ENCODE measurements at places on chromosomes 6 and 20.

DNA sequence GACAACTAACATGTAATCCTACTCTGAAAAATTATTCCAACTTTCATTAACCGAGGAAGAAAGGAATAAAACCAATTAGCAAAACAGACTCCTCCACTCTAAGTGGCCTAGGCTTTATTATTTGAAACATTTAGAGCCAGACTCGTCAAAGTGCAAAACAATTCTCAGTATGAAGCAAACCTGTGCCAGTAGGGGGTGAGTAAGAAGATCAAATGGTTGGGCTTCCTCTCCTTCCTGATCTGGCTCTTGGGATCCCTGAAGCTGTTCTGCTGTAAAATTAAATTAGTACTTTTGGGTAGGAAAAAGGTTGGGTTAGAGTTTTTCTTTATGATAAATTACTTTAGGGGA lies 177.6 kb upstream of the MAN1A1 start:
- no peak for DNase-seq

- no peak for DNase-seq
Measured at GRCh38 chr6:143112084-143112768, 51.5 kb downstream of the AIG1 start.

- DNase-seq, result peak; percentile 56
Measured at GRCh38 chr20:43959079-43959919, 44.6 kb downstream of the TOX2 start.

GRCh38 chr6:19983374-19983773 lies 146.2 kb downstream of the ID4 start:
- no peak for DNase-seq

DNA sequence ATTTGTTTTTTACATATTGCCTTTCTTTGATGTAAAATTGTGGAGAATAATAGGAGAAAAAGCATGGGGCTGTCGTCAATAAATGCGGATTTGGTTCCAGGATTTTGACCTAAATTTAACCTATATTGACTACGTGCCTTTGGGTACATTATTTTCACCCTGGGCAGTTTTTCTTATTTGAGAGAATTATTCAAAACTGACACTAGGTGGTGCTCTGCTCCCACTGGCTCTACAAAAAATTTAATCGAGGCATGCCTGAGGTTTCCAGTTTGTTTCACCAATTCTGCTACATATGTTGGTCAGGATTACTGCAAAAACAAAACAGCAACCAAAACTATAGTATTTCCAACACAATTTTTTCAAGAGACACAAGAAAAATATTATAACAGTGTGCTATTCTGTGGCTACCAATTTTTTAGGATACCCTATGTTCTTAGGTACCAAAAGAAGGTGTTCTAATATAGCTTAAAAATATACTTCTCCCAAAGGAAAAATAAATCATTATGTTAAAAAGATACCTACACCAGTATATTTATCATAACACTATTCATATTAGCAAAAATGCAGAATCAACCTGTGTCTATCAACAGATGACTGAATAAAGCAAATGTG lies 48.6 kb upstream of the FABP7 start:
- DNase-seq, result peak; percentile 58

GRCh38 chr6:102742028-102742427 lies 1348.5 kb downstream of the GRIK2 start:
- DNase-seq, result no peak

GRCh38 chr6:14058735-14059134 lies 58.8 kb upstream of the CD83 start:
- no peak for DNase-seq

- no peak for DNase-seq
Measured at GRCh38 chr20:60525397-60525796, 567.2 kb downstream of the CDH26 start.

- no peak for DNase-seq
Measured at GRCh38 chr20:19009081-19009688, 195.6 kb downstream of the SCP2D1 start.

DNA sequence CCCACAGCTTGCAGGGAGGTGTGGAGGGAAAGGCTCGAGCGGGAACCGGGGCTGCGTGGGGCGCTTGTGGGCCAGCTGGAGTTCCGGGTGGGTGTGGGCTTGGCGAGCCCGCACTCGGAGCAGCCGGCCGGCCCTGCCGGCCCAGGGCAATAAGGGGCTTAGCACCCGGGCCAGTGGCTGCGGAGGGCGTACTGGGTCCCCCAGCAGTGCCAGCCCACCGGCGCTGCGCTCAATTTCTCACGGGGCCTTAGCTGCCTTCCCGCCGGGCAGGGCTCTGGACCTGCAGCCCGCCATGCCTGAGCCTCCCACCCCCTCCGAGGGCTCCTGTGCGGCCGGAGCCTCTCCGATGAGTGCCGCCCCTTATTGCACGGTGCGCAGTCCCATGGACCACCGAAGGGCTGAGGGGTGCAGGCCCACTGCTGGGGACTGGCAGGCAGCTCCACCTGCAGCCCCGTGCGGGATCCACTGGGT lies 1242.2 kb upstream of the EYS start:
- no peak for DNase-seq

DNA sequence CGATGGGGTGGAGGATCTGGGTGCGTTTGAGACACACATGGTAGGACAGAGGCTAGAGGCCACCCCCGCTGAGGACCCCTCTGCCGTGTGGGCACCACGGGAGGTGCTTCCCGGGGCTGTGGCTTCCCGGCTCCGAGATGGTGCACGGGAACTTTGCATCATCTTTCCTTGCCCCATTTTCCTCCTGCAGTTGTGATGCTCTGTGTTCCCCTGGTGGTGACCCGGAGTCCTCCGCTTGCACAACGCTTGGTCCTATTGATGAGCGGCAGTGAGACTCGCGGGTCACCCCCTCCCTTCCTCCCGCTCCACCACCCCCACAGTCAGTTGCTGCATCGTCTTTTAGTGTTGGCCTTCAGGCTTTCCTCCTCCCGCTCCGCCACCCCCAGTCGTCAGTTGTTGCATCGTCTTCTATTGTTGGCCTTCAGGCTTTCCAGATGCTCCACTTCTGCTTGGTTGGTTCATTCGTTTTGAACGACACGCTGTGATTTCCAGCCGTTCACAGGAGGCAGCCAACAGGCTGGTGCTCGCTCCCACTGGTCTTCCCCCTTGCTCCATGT lies 37.3 kb downstream of the PYGB start:
- peak; percentile 19 for DNase-seq

GRCh38 chr6:135212935-135213334 lies 31.8 kb downstream of the MYB start:
- DNase-seq, result no peak

DNA sequence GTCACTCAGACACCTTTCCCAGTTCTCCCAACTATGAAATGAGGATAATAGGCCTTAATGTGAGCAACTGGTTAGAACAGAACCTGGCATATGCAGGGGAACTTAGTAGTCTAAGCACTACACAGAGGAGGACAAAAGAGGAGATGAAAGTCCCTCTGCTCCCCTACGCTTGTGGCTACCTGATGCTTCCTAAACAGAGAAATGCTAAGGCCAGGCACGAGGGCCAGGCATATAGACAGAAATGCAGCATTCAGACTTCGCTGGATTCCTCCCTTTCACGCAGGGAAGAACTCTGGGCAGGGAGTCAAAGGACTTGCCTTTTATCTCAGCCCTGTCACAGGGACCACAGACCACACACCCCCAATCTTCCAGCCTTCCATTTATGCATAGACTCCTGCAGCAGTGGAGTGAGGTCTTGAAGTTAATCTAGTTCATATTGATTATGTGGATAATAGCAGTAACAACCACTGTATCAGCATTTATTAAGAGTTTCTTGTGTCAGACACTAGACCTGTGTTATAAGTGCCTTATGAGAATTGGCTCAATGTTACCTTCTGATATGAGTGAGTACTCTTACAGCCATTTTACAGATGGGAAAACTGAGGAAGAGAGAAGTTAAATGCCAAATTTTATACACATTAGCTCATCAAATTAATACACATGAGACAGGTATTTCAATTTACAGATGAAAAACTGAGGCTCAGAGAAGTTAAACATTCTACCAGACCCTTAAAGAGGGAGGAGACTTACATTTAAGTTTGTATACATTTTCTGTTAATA lies 27.0 kb upstream of the TRAF3IP2 start:
- DNase-seq, result no peak

DNA sequence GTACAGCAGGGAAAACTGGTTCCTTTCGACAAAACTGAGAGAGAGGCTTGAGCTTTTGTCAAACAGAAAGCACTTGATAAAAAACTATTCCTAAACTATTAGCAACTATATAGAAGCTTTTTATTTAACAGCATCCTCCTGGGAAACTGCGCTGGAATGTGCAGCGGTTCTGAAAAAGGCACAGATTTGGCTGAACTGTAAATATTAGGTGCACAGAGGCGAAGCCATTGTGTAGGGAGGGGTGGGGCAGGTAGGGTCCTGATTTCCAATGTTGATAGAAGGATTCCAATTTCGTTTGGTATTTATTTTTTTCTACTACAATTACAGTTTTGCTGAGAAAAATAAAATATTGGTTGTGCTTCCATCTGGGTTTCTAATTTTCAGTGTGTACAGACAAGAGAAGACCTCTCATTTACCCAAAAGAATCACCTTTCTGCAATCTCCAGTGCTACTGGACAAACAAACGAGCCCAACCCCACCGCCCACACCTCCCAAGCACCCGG lies 698 bp upstream of the SH3BGRL2 start:
- no peak for DNase-seq

DNA sequence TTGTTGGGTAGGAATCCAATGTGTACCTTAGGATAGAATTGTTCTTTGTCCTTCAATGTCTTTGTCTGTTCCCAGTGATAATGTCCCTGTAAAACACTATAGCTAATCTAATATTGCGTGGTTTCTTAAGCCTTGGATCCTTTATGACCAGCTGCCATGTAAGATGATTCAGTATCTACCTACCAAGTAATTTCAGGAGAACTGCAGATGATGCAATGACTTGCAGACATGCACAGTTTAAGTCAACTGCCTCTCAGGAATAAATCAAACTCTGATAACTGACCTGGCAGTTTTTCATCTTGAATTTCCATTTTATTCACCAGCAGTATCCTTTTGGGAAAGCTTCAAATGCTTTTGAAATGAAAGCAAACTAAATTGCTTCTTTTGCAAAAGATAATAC lies 157.8 kb downstream of the TPBG start:
- DNase-seq, result no peak

- no peak for DNase-seq
Measured at GRCh38 chr20:3559637-3560036, 88.8 kb downstream of the ATRN start.

DNA sequence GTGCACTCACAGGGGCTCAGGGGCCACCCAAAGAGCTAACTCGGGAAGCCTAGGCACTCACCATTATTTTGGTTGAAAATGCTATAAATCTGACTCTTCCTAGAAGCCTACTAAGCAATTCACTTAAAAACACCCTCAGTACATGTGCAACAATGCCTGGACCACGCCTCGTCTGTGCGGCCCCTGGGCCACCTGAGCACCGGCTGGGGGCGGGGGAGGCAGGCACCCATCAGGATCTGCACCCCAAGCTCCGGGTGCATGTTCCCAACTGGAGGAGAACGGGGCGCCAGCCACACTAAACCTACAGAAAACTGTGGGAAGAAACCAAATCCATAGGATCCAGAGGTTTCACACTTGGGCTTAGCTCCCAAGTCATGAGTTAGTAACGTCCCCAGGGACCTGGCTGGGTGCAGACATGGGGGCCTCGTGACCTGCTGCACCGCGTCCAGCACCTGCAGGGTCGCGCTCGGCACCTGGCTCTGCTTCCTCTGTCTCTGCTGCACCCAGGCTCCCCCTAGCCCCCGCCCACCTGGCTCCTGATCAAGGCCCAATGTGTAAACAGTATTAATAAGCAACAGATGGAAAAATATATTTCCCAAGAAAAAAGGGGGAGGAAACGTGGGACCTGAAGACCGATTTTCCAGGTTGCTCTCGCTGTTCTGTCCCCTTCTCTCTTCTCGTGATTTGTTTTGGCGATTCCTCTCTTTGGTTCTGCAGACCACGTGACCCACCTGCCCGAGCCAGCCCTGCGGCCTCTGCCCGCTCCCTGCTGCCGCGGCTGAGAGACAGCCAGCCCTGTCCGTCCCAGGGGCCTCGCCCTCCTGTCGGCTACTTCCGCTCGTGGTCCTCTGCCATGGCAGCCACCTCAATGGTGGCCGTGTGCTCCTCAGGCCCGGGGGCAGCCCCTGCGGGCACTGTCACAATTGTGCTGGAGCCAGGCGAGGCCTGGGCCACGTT lies 15.5 kb upstream of the HELZ2 start:
- DNase-seq, result no peak

GRCh38 chr6:13762611-13763441 lies 51.2 kb upstream of the RANBP9 start:
- DNase-seq, result peak; percentile 96

- no peak for DNase-seq
Measured at GRCh38 chr6:151627689-151628444, 134.1 kb downstream of the CCDC170 start.

- no peak for DNase-seq
Measured at GRCh38 chr6:133290930-133291329, 49.8 kb downstream of the EYA4 start.

DNA sequence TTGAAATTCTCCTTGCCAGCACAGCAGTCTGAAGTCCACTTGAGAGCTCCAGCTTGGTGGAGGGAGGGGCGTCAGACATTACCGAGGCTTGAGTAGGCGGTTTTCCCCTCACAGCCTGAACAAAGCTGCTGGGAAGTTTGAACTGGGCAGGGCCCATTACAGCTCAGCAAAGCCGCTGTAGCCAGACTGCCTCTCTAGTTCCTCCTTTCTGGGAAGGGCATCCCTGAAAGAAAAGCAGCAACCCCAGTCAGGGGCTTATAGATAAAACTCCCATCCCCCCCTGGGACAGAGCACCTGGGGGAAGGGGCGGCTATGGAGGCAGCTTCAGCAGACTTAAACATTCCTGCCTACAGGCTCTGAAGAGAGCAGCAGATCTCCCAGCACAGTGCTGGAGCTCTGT lies 325.3 kb downstream of the GJA1 start:
- DNase-seq, result no peak

GRCh38 chr6:131524695-131525336 lies 48.2 kb upstream of the ARG1 start:
- DNase-seq, result no peak

GRCh38 chr6:37426945-37427510 lies 6.0 kb upstream of the CMTR1 start:
- DNase-seq, result no peak

DNA sequence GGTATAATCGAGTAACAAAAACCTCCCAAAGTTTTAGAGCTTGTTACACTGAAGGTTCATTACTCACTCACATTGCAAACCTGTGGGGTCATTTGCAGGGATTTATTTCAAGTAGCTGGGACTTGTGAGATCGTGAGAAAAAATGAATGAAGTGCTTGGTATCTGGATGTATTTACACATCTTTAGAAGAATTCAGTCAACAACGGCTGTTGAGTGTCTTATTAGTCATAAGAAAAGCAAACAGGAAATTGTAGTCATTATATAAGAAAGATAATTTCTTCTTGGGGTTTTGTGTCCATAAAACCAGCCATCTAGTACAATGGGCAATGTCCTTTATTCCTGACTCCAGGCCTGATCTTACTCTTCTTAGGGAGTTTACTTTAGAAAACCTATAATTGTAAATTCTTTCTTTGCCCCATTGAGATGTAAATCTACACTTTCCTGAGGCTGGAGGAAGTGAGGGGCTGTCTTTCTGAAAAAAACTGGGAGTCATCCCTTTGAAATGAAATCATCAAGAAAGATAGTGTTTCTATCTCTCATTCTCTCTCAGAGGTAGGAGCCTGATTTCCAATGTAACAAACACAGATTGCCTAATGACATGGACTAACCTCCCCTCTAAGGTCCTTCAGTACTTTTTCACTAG lies 202.5 kb upstream of the ASCC3 start:
- no peak for DNase-seq

GRCh38 chr6:87938287-87938686 lies 109.4 kb upstream of the SPACA1 start:
- no peak for DNase-seq

GRCh38 chr6:14787250-14787649 lies 458.6 kb upstream of the JARID2 start:
- DNase-seq, result no peak

Measured in KBM-7 (cell line).